SK-N-DZ (cell line): ENCODE measurements at places on chromosomes 2 and 18.

DNA sequence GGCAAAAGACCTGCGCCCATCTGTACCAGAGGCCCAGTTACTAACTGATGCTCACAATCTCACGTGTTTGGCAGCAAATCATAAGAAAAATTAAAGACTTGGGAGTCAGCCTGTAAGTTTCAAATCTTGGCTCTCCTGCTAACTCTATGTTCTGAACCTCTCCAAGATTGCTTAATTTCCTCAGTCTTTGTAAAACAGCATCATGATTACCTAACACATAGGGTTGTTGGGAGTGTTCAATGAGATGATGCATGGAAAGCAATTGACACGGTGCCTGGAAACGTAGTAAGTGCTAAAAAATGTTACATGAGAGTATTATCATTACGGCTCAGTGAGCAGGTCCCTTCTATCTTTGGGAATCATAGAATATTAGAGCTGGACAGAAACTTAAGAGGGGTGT, 497.6 kb upstream of the TCF4 start:
- no peak for DNase-seq

GRCh38 chr2:143572421-143572820, 443.2 kb downstream of the ARHGAP15 start:
- no peak for DNase-seq

DNA sequence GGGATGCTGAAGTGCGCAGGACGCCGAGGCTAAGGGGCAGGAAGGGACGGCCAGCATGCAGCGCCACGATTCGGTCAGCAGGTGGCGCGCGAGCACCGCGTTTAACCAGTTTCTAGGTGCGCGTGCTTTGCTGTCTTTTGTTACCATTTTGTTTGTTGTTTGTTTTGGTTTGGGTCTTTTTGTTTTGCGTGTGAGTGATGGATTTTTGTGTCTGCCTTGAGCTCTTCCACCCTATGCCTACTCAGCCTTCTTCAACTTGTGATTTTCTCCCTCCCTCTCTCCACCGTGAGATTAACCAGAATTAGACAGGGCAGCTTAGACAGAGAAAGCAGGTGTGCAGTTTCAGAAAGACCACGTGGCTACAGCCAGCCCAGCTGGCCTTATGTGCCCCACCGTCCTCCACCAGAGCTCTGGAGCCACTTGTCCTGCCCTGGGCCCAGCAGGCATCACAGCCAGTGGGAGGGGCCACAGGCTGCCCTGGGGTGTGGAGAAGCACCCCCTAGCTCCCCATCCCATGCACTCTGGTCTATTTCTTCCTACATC, 180.2 kb downstream of the RNF144A start:
- DNase-seq: peak; percentile 83

GRCh38 chr18:76449111-76449453, 46.0 kb downstream of the ZNF516 start:
- DNase-seq: no peak

- no peak for DNase-seq
These were observed 246.9 kb downstream of the IRS1 start for GRCh38 chr2:226552571-226553285.

DNA sequence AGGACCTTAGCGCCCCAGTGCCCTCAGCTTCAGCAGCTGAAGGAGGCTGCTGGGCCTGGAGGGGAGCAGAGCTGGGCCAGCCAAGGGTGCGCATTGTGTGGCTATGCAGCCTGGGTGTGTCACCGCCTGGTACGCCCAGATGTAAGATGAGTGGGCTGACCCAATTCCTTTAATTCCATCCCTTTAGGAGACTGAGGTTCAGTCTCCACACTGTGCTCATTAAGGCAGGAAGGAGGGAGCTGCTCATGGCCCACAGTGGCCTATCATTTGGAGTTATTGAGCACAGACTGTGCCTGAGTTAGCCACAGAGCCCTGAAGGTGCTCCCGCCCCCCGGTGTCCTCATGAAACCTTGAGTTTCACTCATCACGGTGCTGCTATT, 194.1 kb upstream of the GLI2 start:
- no peak for DNase-seq

DNA sequence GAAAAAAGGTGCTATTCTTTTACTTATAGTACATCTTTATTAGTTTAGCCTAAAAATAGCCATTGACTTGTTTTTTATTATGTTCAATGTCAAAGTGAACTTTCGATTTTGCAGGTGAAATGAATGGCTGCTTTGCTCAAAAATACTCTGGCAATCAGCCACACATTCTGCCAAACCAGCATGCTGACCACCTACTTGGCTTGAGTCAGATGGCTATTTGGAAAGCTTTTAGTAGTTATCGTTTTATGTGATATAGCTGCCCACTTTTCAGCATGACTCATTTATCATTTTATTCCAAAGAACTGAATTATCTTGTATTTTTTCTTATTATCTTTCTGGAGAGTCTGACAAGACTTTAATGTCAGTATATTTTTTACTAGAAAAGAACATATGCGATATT, 1615.8 kb upstream of the TMEFF2 start:
- DNase-seq: no peak

DNA sequence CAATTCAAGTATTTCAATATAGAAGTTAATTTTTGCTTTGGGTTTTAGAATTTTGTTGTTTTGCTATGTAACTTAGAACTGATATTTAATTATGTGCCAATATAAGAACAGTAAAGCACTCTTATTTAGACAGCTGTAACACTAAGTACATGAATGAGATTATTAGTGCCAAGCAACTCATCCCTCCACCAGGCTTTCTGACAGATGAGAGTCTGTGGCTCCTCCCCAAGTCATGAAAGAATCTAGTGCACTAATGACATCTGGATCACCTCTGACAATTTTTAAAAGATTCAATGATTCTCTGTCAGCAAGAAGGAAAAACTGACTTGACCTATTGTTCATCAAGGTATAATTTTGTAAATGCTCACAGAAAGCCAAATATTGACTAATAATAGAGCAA, 67.8 kb downstream of the TMEFF2 start:
- DNase-seq: no peak
